Stimulated activated CD4-positive, alpha-beta T cell treated with anti-CD3 and anti-CD28 coated beads, Interleukin-2, amount 100 ng/mL, for 4 hours (primary cell): ENCODE measurements at places on chromosomes 1 and 21.

- no peak for DNase-seq
Measured at GRCh38 chr1:70674941-70675685, 264.0 kb downstream of the CTH start.

- DNase-seq = no peak
Measured at GRCh38 chr1:178768423-178768822, 43.4 kb downstream of the RALGPS2 start.

- no peak for DNase-seq
Measured at GRCh38 chr21:27104846-27105431, 138.1 kb upstream of the ADAMTS5 start.

DNA sequence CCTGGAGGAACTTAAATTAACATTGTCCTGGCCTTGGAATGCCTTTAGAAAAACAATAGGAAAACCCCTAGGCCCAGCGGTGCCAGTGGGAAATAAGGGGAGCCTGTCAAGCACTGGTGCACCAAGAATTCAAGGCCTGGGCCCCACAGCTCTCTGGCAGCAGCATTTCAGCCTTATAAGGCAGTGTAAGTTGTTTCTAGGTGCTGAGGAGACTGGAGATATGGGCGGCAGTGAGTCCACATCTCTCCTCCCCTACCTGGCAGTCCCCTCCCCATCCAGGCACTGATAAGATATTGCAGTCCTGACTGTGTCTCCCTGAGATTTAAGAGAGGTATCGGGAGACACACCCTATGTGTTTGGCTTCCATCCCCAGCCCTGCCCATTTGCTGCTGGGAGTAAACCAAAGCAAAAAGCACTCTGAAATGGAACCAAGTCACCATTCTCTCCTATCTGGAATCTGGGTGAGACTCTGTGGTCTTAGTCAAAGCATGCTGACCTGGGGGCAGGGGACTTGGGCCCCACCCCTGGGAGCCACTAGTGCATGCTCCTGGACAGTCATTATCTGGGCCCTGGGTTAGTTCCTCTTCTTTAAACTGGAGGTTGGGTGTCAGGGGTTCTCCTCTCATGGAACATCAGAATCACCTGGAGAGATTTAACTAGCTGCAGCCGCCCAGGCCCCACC, 30.5 kb downstream of the DEGS1 start:
- no peak for DNase-seq

DNA sequence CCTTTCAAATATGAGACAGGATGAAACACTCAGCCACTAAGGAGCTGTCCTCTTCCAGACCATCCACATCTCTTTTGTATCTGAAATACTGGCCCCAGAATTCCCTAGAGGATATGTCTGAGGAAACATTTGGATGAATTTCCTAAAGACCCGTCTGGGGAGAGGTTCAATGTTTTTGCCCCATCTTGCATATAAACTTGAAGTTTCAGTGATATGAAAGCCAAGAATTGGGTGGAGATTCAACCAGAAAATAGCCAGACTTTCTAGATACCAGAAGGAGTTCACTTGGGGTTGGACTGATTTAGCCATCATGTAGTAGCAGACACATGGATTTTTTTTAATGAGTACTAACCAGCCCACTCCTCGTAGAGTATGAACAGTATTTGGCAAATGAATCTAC, 182.0 kb downstream of the PLPP3 start:
- no peak for DNase-seq

DNA sequence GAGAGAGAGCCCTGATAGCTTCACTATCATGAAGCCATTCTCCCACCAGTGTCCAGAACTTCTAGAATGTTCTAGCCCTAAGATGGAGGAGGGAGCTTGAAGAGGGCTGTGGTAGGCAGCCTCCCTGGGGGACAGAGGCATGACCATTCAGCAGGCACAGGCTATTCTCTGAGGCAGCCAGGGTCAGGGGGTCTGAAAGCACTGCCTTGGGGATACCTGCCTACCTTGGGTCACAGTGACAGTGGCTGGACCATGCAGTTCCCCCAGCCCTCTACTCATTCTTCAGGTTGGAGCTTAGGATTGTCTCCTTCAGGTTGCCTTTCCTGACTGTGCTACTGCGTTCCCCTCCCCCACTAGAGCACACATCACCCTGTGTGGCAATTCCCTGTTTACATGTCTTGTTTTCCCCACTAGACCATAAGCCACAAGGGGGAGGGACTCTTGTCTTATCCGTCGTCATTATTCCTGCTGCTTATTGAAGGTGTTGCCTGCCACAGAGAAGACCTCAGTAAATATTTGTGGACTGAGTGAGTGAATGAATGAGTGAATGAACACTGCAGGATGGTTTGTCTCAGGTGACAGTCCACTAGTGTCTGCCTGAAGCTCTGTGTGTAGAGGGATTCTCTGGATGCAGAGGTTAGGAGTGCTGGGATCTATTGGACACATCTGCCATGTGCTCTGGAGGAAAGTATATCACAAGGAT, 5.2 kb downstream of the ZDHHC18 start:
- DNase-seq = no peak

DNA sequence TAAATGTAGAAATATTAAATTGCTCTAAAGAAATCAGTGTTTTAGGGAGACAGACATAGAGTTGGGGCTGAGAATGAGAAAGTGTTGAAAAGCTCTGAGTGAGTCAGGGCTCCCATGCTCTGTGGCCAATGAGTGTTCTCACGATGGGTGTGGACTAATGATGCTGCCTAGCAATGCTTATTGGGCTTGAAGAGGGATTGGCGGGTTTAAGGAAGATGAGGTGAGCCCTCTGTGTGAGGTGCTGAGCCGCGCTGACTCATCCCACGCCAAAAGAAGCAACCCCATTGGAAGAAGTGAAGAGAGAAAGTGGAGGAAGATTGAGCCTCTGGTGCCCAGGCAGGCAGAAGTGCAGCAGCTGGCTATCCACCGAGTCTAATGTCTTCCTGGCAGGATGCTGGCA, 65.1 kb upstream of the DPT start:
- no peak for DNase-seq

GRCh38 chr1:237670302-237670701, 220.4 kb downstream of the ZP4 start:
- DNase-seq = no peak

DNA sequence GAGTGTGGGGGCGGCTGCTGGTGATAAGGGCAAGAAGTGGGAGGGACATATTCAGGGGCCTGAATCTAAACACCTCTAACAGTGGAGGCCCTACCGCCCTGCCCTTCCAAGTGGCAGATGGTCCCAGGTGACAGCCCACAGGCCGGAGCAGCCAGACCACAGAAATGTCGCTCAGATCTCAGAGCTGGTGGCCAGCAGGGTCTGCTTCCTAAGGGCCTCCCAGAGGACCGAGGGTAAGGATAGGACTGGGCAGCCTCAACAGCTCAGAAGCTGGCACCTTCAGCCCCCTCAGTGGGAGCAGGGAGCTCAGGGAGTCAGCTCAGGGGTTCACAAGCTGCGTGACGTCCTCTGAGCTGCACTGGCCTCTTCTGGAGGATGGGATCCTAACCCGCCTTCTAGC, 201.8 kb upstream of the ZC3H12A start:
- DNase-seq = no peak

- no peak for DNase-seq
Measured at GRCh38 chr1:159941141-159941540, 4.3 kb downstream of the IGSF9 start.

GRCh38 chr1:30511106-30511505, 212.3 kb downstream of the MATN1 start:
- DNase-seq = no peak

DNA sequence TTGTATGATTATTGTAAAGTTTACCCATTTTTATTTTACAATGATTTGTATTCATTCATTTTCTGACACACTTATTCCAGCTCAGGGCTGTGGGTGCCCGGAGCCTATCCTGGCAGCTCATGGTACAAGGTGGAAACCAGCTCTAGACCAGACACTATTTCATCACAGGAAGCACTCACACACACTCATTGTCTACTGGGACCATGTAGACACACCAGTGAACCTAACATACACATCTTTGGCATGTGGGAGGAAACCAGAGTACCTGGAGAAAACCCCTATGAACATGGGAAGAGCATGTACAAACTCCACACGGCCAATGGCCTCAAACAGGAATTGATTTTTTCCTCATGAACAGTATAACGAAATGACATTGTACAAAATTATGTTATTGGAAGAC, 2.4 kb downstream of the DTL start:
- DNase-seq = no peak

DNA sequence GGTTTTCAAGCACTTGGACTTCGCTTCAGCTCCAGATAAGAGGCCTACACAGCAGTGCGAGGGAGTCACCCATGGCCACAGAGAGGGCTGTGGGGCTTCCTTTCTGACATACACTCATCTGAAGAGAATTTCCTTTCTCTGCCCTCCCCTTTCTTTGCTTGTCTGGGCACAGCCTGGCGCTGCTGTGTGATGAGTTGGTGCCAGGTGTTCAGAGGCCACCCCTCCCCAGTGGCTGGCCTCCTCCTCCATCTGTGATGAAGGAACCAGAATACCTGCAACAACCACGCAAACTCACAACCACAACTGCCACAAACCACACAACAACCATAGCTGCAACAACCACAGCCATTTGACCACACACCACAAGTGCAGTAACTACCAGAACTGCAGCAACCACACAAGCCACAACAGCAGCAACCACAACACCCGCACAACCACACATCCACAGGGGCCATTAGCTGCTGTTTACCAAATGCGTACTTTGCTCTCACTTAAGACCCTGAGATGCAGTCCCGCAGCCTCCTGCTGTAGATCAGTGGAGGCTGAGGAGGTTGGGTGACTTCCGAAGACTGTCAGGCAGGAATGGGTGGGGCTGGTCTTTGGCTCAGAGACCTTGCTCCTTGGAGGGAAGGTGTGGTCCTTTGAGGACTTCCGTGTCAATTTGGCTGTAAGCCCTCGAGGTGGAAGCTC, 71.1 kb downstream of the IER5 start:
- DNase-seq = no peak

DNA sequence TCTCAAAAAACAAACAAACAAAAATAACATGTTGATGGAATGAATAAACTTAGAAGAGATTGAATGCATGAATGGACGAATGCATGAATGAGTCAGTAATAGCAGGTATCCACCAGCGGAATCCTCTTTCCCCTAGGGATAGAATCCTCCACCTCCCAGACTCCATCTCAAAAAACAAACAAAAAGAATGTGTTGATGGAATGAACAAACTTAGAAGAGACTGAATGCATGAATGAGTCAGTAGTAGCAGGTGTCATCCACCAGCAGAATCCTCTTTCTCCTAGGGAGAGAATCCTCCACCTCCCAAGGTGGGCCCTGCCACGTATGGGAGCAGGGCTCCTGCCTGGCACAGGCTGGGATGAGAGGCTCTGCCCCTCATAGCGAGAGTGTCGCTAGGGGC, 26.8 kb upstream of the RNF19B start:
- no peak for DNase-seq
